HCT116 (cell line): ENCODE measurements at places on chromosomes 11 and 22. TPM values are rescaled to one million over a fixed set of nuclear protein-coding genes. Genes with fewer than 3 reads are reported as not detected.

DNA sequence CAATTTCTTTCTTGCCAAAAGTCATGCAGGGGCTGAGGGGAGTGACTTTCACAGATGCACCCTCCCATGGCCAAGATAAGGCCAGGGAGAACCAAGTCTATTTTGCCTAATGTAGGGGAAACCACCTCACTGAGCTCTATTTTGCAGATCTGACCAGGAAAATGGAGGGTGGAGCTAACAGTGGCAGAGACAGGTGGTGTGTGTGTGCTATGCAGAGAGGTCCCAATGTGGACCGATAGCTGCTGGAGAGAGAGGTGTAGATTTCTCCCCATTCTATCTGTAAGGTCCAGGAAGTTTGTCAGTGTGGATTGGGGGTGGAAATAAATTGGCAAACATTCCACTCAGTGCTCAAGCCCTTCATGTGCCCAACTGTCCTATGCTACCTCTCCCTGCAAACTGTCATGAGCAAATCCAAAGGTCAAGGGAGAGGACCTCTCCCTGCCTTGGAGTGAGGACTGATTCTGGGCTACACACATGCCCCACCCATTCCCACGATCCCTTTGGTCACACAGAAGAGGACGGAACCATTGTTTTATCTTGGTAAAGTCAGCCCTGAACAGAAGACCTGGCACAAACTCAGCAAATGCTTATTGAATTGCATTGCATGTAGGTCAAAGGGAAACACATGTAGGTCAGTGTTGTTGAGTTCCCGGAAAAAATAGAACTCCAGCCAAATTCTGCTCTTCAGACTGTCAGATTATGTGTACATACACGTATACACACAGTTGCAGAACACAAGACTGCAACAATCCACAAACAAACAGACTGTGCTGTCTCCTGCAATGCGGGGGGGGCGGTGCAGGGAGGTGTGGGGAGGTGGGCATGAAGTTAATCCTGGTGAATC lies 65.9 kb downstream of the C11orf58 start:
- no peak for DNase-seq

GRCh38 chr11:20762116-20762844 lies 92.9 kb downstream of the NELL1 start:
- DNase-seq, result no peak

GRCh38 chr11:33021937-33022336 lies 6.3 kb downstream of the DEPDC7 start:
- DNase-seq, result no peak

DNA sequence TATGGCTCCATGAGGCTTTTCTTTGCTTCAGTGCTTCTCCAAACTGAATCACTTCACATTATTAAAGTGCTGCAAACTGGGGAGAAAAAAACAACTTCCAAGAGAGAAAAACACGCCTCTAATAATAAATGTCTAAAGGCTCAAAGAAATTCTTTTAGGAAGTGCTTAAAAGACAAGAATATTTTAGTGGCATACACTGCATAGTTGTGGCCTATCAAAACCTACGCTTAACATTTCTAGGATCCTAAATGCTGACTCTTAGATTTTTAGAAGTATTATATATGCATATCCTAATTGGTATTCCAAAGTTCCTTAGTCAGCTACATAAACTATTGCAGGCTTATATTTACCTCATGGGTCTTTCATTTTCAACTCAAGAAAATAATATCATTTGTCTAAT lies 879.0 kb upstream of the CCDC90B start:
- DNase-seq, result no peak

DNA sequence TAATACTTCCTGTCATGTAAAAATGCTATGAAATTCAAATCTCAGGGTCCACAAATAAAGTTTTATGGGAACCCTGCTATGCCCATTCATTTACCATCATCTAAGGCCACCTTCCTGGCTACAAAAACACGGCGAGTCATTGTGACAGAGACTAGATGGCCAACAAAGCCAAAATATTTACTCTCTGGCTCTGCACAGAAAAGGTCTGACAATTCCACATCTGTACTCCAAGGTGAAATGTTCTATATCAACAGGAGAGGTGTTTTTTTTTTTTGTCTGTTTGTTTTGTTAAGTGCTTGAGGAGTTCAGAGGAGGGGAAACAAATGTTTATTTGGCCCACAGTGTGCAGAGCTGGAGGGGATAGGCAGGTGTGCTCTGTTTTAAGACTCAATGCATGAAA lies 18.6 kb upstream of the TMA7B start:
- no peak for DNase-seq

DNA sequence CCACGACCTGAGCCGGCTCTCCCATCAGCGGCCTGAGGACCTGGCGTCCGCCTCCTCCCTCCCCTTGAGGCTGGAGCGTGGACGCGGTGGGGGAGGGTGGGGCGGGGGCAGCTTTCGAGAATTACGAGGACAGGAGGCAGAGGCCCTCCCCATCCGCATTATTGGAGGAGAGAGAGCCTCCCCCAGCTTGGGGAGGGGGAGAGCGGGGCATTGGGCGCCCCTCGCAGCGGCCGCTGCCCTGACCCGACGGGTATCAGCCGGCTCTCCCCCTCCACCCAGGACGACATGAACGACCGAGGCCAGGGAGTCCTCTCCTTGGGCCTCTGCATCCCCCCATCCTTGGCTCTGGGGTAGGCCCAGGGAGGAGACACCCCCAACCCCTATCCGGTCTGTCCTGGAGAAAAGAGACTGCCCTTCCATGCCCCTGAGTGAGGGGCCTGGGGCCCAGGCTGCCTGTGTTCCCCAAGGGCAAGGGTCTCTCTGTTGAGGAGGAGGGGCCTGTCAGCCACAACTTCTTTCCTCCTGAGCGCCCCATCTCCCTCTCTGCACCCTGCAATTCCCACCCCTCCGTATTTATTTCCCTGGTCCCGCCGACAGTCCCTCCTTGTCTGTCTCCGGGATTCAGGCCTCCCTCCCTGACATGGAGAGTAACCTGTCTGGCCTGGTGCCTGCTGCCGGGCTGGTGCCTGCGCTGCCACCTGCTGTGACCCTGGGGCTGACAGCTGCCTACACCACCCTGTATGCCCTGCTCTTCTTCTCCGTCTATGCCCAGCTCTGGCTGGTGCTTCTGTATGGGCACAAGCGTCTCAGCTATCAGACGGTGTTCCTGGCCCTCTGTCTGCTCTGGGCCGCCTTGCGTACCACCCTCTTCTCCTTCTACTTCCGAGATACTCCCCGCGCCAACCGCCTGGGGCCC lies 495 bp downstream of the GPR137 start:
- no peak for DNase-seq

DNA sequence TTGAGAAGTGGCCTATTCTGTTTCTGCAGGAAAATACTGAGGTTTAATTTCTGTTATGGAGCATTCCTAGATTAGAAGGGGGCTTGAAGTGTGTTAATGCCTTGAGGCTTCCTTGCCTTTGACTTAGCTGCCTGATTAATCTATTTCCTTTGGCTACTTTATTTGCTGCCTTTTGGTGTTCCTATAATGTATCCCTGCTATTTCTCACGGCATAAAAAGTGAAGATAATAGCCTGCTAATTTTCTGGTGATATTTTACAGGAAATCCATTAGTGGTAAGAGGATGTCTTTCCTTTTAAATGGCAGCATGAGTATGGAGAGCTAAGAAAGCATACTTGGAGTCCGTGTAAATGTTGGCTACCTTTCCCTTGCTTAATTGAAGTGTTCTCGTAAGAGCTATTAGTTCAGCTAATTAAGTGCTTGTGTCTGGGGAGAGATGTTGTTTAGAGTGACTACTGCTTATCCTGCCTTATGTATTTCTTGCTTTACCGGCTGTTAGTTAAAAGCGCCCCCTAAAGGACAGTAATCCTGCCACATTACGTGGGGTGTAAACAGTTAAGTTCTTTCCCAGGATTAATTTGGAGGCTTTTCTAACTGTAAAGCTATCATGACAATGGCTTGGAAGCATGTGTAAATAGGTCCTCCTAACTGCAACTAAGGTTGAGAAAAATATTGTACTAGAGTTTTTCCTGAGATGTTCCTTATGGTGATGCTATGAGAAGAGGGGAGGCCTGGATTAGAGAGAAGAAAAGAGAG lies 45.6 kb downstream of the ZNF280B start:
- DNase-seq, result no peak

GRCh38 chr11:16226245-16226644 lies 130.1 kb downstream of the SOX6 start:
- no peak for DNase-seq

DNA sequence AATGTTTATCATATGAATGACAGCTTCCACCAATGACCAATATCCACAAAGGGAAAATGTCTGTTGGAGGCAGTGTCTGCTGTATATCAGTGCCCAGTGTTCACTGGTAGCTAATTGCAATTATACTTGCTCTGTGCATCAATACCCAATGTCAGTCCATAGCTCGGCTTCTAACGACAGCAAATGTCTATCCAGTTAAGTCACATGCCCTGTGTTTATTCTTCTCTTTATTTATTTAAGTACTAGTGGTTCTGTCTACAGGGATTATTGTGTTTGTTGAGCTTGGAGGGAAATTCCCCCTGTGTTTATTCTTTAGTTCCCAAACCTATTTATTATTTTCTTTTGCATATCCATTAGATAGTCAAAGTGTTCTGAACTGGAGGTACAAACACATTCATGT lies 18.6 kb downstream of the TSKU start:
- no peak for DNase-seq

GRCh38 chr11:112523951-112524350 lies 263.3 kb upstream of the PLET1 start:
- DNase-seq, result no peak

DNA sequence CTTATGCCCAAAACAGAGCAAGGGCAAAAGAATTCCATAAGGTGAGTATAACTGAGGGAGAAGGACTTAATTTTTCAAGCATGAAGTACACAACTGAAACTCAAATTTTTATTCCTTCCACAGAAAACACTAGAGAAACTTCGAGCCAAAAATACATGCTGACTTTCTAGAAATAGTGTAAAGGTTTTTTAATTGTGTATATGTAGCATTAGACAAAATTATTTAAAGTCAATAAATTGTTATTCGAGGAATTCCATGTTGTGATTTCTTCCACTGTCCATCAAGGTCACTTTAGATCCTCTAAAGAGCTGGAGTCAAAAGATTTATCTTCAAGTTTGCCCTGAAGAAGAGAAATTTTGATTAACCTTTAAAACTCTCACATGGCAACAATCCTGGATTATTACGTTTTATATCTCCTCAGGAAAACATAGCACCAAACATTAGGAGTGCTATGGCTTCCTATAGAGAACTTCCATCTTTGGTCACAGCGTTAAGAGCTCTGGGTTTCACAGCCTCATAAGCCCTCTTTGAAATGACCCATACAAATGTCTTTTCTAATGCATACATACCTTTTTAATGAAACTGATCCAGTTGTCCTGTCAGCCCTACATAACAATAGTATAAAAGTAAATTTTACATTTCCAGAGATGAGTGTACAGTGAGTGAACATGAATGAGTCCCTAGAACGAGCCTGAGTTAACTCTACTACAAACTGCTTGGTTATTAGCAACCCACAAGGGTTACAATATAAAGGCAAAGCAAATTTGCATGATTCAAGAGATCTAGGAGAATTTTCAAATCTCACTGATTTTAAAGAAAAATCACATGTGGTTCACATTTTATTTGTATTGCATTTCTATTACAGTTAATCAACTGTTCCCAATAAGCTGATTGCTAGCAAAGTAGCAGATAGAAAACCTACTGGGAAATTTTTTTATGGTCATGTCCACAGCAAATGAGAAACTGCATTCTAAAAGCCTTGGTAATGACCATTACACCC lies 10.9 kb downstream of the TAF1D start:
- no peak for DNase-seq

DNA sequence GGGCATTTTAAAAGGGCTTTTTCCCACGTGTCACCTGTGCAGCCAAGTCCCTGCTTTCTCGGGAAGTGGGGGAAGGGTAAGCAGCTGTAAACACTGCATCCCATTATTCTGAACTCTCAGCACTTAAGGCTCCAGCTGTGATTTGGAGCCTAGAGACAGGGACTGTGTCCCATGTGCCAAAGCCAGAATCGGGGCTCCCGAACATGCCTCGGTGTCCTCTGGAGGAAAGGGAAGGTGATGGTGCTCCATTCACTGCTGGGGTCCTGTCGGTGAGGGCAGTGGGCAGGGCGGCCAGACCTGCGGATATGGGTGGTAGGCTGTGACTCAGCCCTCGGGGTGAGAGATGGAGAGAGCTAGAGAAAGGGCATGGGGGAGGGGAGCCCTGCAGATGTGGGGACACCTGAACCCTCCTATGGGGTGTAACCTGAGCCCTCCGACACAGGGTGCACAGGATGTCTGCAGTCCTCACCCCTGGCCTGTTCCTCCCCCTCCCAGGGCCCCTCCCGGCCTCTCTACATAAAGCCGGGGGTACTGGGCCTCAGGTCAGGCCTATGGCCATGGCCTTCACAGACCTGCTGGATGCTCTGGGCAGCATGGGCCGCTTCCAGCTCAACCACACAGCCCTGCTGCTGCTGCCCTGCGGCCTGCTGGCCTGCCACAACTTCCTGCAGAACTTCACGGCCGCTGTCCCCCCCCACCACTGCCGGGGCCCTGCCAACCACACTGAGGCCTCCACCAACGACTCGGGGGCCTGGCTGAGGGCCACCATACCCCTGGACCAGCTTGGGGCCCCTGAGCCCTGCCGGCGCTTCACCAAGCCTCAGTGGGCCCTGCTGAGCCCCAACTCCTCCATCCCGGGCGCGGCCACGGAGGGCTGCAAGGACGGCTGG lies 31.8 kb downstream of the CAPN1 start:
- DNase-seq, result no peak

DNA sequence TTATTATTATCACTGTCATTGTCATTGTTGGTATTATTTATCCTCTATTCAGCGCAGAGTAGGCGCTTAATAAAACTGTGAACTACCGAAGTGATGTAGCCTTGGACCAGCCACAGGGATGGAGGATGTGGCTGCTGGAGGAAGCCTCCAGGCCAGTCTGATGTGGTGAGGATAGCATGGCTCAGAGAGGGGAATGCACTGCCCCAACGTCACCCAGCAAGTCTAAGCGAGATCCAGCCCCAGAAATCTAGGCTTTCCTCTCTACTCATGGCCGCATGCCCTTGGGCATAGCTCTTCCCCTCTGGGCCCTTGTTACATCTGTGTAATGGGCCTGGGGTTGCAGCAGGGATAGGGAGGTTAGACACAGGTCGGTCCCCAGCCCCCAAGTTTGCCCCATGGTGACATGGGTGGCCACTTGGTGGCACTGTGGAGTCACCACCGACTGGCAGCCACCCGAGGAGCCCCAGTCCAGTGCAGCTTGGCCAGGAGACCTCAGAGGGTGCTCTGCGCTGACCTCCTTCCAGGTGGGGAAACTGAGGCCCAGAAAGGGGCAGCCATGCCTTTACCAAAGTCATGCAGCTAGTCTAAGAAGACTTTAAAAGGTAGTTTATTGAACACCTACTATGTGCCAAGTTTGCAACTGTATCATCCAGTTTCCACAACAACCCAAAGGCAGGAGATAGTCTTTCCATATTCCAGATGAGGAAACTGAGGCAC lies 395.7 kb downstream of the MN1 start:
- DNase-seq, result peak; percentile 18

GRCh38 chr11:126233391-126233790 lies 21.8 kb downstream of the FAM118B start:
- no peak for DNase-seq

GRCh38 chr11:68345776-68346461 lies 33.5 kb downstream of the LRP5 start:
- DNase-seq, result no peak

GRCh38 chr11:127733552-127733951 lies 733.0 kb upstream of the KIRREL3 start:
- no peak for DNase-seq

GRCh38 chr22:38452373-38453065 lies 2.5 kb downstream of the KCNJ4 start:
- no peak for DNase-seq

KRTAP5-2 gene
- total RNA-seq, result not detected

FERMT3 gene
- 4.3 TPM for total RNA-seq

PDE3B gene
- total RNA-seq, result 6.7 TPM

APOL5 gene
- not detected for total RNA-seq

PNPLA3 gene
- total RNA-seq, result 7.3 TPM

RFPL2 gene
- 0.61 TPM for total RNA-seq
